Renal cortical epithelial cell (primary cell): ENCODE measurements at places on chromosomes 11 and 22.

DNA sequence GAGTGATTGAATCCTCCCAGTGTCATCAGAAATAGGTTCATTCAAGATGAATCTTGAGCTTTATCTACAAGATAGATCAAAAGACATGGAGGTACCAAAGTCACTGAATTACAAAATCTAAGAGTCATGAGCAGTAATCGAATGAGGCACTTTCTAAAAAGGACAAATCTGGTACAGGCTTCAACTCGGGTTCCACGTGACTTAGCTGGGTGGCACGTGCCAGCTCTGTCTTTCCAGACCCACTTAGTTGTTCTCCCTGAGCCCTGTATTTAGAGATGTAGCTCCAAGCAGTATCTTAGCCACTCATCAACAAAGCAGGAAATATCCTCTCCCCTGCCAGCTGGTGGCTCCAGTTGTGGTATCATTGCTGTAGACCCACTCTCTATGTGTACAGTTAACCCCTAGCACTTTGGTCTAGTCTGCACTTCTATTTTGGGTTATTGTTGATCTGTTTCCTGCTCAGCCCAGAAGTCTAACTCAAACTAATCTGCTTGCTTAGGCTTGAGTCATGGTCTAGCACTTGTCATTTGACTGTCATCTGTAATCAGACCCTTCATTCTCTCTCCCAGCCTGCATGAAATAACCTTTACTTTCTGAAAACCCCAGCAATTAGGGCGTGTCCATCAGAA, 528.7 kb downstream of the ETS1 start:
- DNase-seq, result no peak

DNA sequence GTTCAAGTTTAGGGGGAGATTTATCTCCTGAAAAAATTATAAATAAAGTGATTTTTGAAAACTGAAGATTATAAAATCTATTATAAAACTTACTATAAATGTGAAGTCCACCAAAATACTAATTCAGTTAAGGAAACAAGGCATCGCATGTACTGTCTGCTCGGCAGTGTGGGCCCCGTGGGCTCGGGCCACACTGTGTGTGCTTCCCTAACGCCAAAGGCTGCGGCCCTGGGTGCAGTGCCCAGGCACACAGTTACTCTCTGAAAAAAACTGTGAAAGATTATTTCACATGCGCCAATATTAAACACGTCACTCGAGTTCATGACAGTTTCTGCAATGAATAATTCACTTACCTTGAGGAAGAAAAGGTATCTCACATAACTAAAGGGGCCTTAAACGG, 39.8 kb downstream of the BRD1 start:
- DNase-seq, result no peak

- DNase-seq, result no peak
Measured at GRCh38 chr22:37428649-37429586, 1.6 kb upstream of the ELFN2 start.

- DNase-seq, result no peak
Measured at GRCh38 chr11:1770061-1770460, 6.3 kb upstream of the CTSD start.

DNA sequence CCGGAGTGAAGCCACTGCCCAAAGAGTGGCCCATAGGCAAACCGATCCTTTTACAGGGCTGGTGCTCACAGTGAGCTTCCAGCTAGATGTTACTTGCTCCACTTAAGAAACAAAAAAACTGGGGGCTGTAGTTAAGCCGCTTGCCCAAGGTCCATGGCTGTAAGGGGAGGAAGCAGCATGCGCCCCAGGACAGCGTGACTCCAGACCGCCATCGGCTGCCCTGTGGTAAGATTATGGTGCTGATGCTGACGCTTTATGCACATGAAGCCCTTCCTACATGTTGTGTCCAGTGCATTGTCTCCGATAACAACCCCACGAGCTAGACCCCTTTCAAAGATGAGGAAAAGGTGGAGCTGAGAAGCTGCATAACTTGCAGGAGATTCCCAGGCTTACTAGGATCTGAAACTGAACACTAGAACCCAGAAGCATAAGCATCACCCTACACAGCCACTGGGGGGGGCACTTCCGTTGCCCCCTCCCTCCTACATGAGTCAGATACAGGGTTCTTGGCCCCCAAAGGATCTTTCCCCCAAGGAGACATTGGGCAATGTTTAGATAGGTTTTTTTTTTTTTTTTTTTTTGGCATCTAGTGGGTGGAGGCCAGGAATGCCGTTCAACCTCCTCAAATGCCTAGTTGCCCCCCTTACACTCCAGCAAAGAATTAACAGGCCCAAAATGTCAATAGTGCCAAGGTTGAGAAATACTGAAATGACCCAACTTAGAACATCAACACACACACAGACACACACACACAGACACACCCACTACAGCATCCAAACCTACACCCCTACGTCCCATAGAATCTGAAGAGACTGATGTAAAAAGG, 53.9 kb downstream of the MN1 start:
- no peak for DNase-seq

DNA sequence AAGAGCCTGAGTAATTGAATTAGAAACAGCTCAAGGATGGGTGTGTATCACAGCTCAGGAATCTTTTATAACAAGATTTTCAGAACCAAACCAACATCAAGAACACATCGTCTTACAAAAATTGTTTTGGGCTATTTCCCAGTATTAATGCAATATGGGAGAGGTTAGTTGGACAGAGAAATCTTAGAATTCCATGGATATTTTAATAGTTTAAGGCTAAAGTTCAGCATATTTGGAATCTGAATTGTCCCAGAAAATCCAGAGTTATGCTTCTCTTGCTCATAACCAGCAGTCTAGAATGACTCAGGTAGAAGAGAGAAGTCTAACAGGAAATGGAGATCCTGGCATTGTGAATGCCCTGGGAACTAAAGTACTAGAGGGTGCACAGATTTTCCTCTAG, 74.6 kb downstream of the ADM start:
- DNase-seq, result no peak

GRCh38 chr11:94272738-94273313, 31.6 kb upstream of the IZUMO1R start:
- no peak for DNase-seq

DNA sequence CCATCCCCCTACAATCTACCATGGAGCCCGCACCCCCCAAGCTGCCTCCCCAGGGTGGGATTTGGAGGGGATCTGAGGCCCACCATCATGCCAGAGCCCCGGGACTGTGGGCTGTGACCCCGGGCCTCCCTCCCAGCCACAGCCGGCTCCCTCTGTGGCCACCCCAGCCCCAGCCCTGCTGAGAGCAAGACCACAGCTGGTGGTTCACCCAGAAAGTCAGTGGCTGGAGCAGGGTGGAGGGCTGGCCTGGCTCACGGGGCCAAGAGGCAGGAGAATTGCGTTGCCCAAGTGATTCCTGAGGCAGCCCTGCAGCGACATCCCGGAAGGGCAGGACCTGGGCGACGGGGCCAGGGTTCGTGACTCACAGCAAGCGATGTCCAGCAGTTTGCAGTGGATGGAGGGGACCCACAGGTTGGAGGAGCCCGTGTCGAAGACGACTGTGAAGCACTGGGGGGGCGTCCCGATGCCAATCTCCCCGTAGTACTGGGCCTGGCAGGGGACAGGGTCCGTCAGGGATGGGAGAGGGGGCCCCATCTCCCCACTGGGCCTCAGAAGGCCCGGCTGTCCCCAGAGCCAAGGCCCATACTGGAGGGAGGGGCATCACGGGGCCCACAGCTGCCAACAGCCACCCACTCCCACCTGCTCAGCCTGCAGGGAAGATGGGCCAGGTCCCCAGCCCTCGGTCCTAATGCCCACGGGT, 4.4 kb downstream of the CTSD start:
- no peak for DNase-seq
